ENCODE measurements at places on chromosomes 16 and 17.
A peak's percentile ranks its signal among the peaks of the same experiment; 100 is the strongest.

- no peak for DNase-seq
Observed at GRCh38 chr17:12977008-12977751, 40.6 kb downstream of the ELAC2 start.

DNA sequence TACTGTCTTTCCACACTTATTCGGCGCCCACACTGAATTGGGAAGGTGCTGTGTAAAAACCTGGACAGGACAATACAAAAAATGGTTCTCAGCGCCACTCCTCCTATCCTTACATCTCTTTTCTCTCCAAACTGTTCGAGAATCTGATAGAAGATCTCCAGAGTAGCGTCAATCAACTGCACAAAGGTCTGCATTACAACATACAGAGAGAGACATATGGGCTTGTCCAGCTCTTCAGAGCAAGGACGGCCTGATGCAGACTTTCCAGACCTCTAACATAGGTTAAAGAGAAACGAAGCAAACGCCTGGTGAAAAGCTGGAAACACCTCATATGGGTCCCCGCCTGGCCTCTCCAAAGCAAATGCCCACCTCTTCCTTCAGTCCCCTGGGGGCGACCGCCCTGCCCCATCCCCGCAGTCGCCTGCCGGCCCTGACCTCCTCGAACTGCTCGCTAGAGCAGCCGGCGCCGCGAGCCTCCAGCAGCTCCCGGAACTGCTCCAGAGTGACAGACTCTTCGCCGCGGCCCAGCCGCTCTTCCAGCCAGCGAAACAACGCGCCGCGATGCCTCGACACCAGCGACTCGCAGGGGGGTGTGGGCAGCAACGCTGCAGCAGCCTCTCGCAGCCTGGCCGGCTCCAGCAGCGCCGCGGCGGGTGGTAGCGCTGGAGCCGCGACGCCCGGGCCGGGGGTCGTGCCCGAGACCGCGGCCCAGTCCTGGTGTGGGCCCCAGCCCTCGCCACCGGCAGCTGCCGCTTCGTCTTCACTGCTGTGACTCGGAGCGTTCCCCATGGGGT is 526 bp downstream of the ZZEF1 start:
- DNase-seq: peak; percentile 35

GRCh38 chr17:37167756-37168155 is 208.0 kb upstream of the C17orf78 start:
- DNase-seq: no peak

GRCh38 chr17:78267253-78268073 is 36.0 kb downstream of the TMEM235 start:
- no peak for DNase-seq

DNA sequence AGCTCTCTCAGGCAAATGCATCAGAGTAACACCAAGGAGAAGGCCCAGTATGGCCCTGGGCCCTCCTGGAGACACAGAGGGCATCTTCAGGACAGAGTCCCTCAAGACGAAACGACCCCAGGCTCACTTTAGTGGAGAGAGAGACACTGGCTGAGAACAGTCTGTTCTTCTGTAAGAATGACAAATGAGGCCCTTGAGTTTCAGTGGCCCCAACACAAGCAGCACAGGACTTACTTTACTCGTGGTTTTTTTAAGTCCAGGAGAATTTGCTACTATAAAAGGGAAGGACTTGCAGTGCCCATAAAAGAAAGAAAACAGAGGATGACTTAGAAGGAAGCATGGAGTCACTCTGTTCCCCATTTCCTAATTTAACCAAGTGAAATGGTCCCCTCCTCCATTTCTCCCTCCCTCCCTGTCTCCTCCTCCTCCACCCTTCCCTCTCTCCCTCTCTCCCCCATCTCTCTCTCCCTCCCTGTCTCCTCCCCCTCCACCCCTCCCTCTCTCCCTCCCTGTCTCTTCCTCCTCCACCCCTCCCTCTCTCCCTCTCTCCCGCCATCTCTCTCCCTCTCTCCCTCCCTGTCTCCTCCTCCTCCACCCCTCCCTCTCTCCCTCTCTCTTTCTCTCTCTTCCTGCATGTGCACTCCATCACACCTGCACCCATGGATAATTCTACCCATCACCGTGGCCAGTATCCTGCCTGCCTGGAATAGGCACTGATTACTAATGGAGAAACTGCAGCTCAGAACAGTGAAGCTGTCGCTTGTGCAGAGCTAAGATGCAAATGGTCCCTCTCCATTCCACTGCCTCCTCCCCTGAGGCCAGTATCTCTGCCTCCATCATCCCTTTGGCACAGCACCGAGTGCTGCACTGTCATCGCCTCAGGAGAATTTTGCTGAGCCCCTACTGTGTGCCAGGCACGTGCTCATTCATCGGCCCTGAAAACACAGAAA is 47.3 kb upstream of the RBFOX3 start:
- DNase-seq: no peak

GRCh38 chr16:3819746-3820724 is 60.5 kb downstream of the CREBBP start:
- no peak for DNase-seq

DNA sequence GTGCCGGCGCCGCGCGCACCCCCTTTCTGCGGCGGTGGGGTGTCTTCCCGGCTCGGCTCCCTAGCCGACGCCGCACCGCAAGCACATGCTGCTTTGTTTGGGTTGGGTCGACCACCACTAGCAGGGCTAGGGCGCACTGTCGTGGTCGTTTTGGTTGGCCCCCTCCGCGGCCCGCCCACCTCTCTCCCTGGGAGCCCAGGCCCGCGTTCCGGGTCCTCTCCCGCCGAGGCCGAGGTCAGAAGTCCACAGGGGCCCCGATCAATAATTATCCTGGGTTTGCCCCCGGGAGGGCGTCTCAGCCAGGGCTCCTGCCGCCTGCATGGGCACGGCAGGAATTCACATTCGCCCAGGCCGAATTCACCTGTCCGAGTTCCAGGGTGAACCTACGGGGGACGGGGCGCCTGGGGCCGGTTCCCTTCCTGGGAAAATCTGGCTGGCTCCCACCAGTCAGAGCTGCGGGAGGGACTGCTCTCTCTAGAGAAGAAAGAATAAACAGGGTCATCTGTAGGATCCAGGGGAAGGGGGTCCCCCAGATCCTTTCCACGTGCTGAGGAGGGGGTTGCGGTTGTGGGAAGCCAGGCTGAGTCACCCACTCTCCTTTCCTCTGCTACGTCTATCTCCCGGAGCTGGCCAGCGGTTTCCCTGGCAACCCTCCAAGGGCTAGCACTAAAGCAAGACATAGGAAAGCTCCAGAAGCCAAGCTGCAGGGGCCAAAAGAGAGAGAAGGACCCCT is 584 bp upstream of the STAT5B start:
- no peak for DNase-seq

- no peak for DNase-seq
Observed at GRCh38 chr16:24589997-24590396, 50.6 kb downstream of the RBBP6 start.

- no peak for DNase-seq
Observed at GRCh38 chr16:13969711-13970110, 49.8 kb downstream of the ERCC4 start.

- DNase-seq: no peak
Observed at GRCh38 chr17:27490391-27490790, 34.1 kb downstream of the KSR1 start.

- DNase-seq: no peak
Observed at GRCh38 chr17:28908640-28909167, 5.8 kb upstream of the DHRS13 start.

GRCh38 chr17:75130632-75131277 is 787 bp downstream of the NT5C start:
- DNase-seq: peak; percentile 17

DNA sequence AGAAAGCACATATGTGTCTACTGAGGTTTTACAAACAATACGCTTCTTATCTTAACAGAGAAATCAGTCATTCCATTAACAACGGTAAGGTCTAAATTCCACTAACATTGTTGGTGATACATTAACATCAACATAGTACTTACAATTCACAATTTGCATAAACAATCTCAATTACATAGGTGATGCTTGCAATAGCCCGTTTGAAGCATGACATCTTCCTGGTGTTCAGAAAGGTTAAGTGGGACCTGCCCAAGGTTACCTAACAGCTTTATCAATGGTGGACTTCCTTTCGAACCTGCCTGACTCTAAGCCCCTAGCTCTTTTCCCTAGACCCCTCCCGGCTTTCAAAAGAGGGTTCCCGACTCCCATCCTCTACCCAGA is 699 bp downstream of the FAM222B start:
- DNase-seq: no peak

DNA sequence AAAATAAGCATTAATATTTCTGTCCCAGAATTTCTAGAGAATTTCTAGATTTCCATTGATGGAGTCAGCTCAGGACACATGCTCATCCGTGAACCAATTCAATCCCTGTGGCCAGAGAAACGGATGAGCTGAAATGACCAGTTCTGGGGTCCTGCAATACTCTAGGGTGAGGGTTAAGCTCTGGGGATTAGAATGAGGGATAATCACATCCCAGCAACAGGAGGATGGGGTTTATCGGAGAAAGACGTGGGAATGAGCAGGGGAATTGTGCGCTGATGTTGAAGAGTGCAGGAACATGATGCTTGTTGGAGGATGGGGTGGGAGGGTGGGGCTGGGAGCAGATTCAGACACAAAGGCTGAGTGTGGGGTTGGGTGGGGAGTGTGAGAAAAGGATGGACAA is 64.1 kb downstream of the SLC5A11 start:
- DNase-seq: no peak

- DNase-seq: no peak
Observed at GRCh38 chr17:4648741-4649140, 7.3 kb upstream of the ALOX15 start.

Measured in T-cell (primary cell).